ENCODE measurements at places on chromosomes 2 and 18.

GRCh38 chr18:61628085-61628484, 264.7 kb downstream of the RNF152 start:
- DNase-seq = no peak

GRCh38 chr2:231339316-231339715, 56.2 kb upstream of the B3GNT7 start:
- no peak for DNase-seq

DNA sequence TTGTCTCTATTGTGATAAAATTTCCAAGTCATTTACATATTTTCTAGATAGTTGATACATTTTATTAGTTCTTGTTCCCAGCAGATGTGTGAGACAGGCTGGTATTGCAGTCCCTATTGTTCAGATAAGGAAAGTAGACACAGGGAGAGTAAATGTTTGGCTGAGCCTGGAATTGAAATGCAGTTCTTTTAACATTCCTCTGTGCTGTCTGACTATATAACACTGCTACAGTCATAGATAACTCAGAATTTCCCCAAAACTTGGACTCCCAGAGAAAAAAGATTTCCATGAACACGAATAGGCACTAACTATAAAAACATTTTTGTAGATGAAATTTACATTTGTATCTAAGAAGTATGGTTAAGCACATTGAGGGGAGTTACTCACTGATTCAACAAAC, 71.4 kb downstream of the PLCL1 start:
- DNase-seq = no peak

- no peak for DNase-seq
These were observed 306.0 kb upstream of the ACVR2A start for GRCh38 chr2:147538821-147539220.
